ENCODE measurements at places on chromosomes 13 and 19.

DNA sequence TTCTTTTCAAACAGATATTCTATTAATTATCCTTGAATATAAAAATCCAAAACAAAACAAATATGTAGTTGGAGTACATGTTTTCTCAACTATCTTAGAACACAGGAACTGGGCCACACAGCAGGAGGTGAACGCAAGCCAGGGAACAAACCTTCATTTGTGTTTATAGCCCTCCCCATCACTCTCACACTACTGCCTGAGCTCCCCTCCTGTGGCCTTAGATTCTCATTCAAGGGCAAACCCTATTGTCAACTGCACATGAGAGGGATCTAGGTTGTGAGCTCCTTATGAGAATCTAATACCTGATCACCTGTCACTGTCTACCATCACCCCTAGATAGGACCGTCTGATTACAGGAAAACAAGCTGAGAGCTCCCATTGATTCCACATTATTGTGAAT, 427.1 kb upstream of the PRR20A start:
- no peak for DNase-seq

- DNase-seq: no peak
Observed at GRCh38 chr19:11202488-11203193, 5.3 kb upstream of the KANK2 start.

GRCh38 chr13:78029901-78030300, 111.3 kb upstream of the EDNRB start:
- DNase-seq: no peak

GRCh38 chr13:109784590-109785140, 1.7 kb downstream of the IRS2 start:
- DNase-seq: peak; percentile 68

DNA sequence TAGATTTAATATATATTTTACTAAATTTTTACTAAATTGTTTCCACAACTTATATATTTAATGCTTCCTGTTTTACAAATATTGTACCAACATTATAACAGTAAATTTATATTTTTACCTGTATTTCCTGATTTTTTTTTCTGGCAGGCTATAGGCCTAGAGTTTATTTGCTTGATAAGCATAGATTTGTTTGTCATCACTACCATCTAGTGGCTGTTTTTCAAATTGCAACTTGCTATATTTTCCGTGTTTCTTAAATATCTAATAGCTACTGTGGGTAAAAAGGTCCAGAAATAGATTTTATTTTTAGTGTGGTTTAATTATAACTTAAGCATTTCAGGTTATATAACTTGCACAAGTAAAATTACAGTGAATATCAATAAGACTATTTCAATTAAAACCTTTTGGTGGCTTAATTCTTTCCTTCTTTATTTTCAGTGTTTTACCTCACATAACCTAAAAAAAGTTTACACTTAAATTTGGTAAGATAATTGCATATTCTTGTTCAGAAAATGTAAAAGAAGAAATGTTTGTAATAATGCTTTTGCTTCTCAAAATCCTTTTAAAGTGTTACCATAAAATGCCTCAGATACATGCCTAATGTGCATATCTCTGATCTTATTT, 60.6 kb downstream of the NDFIP2 start:
- DNase-seq: peak; percentile 84

DNA sequence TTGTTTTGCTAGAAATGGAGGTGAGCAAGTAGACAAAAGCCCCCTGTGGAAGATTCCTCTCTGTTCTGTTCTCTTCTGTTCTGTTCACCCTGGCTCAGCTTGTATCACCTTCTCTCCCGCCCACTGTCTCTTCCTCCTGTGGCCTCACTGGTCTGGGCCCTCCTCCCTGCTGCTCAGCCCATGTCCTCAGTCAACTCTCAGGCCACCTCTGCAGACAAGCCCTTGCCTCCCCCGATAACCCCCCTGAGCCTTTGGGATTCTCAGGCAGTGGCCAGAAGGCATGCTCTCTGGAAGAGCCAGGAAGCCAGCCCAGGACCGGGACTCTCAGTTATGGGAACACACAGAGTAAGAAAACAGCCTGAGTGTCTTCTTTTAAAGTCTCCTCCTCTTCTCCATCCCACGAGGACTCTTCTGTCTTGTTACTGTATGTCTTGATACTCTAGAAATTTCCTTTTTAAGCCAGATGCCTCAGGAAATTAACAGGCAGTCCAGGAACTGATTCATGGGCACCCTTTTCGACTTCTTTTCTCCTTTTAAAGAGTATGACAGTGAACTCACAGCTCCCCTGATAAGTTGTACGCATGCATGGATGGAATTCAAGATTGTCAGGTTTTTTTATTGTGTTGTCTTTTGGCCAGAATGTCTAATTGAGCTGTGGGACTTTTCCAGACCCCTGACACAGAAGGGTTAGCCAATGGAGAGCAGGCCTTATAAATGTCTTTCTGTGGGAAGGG, 33.7 kb downstream of the SHISA2 start:
- no peak for DNase-seq

- peak; percentile 52 for DNase-seq
Observed at GRCh38 chr13:41763782-41764181, 197.1 kb downstream of the VWA8 start.

All from hematopoietic multipotent progenitor cell treated with erythropoietin and hydrocortisone succinate and interleukin-3 and kit ligand, for 8 days (in vitro differentiated cells).